NCI-H1092 (cell line): ENCODE measurements at places on chromosomes 4 and X.

DNA sequence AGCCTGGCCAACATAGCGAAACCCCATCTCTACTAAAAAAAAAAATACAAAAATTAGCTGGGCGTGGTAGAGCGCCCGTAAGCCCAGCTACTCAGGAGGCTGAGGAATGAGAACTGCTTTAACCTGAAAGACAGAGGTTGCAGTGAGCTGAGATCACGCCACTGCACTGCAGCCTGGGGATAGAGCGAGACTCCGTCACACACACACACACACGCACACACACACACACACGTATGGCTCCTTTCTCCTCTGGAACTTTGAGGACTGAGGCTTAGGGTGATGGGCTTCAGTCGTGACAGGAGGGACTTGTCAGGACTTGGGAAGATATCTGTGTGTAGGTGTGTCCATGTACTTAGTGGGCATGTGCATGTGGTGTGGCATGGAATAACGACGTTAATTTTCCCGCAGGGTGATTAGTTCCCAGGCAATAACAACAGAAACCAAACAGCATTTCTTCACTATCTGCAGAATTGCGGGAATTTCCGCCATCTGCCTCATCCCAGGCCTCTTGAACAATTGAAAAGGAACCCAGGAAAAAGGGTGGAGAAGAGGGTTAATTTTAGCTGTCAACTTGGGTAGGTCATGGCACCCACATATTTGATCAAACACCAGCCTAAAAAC is 47.7 kb downstream of the RWDD4 start:
- DNase-seq: no peak

DNA sequence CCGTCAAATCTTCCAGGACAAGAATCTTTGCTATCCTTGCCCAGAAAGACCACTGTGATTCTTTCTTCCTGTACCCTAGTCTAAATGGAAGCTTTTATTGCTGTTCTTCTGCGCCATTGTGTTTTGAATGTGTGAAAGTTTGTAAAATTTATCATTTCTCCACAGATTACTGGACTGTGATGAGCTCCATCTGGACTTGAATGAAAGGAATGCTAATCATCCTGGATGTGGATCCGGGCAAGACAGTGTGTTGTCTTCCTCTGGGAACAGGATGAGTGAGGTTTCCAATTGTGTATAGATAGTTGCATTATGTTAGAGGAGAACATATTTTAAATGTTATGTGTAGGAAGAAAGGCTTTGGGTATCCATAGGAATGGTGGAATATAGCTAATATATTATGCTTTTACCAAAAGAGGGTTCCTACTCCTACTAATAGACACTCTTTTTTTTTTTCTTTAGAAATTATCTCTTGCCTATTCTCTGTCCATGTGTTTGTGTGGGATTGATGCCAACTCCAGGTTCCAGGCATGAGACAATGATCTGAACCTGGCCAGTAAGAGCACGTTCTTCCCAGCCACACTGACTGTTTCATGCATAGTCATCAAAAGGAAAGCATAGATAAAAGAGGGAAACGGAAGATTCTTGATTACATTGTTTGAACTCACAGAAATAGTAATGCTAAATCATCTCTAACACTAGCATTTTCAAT is 803.6 kb upstream of the ADGRL3 start:
- no peak for DNase-seq

DNA sequence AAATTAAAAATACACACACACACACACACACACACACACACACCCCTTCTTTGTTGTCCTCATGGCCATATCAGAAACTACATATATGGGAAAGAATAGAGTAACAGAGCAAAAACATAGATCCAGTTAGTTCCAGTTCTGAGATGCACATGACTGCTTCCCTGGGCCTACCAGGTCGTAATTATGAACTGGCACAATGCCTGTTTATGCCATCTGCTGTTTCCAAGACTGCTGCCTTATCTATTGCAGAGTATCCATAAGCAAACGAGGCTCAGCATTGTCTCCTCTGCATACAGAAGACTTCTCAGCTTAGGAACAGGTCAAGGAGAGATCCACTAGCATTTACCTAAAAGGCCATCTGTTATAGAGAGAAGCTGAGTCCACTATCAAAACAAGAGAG is 789.0 kb downstream of the TECRL start:
- peak; percentile 96 for DNase-seq

GRCh38 chrX:40581336-40581920 is 658 bp downstream of the ATP6AP2 start:
- no peak for DNase-seq

- no peak for DNase-seq
These were observed 13.8 kb upstream of the PGM2 start for GRCh38 chr4:37812713-37813112.

DNA sequence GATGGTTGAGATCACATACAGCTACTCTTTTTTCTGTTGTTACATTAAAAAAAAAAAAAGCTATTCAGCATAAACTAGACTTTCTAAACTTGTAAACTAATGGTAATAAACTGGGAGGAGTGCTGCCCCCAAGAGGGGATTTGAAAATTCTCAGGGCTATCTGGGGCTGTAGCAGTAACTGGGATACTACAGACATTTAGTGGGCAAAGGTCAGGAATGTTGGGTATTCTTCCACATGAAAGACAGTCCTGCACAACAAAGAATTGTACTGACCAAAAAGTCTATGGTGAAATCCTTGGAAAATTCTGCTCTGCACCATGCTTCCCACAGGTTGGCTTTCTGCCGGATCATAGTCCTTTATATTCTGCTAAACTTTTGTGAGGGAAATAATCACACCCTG is 232.6 kb upstream of the BOD1L1 start:
- no peak for DNase-seq
